ENCODE measurements at places on chromosomes 11 and 22.

GRCh38 chr11:127119356-127119755 is 118.8 kb upstream of the KIRREL3 start:
- DNase-seq: no peak
- H3K4me3 ChIP-seq: no peak overlapping the region
- no peaks in the 10 kb centered on the region for H3K4me1 ChIP-seq
- no peak overlapping the region for H3K27ac ChIP-seq

GRCh38 chr22:44648085-44648820 is 53.8 kb upstream of the PRR5 start:
- no peak overlapping the region for H3K4me3 ChIP-seq
- no peak overlapping the region for H3K27ac ChIP-seq
- H3K36me3 ChIP-seq: no peaks in the 10 kb centered on the region
- no peak for DNase-seq
- H3K27me3 ChIP-seq: no peaks in the 10 kb centered on the region
- H3K4me1 ChIP-seq: no peaks in the 10 kb centered on the region

DNA sequence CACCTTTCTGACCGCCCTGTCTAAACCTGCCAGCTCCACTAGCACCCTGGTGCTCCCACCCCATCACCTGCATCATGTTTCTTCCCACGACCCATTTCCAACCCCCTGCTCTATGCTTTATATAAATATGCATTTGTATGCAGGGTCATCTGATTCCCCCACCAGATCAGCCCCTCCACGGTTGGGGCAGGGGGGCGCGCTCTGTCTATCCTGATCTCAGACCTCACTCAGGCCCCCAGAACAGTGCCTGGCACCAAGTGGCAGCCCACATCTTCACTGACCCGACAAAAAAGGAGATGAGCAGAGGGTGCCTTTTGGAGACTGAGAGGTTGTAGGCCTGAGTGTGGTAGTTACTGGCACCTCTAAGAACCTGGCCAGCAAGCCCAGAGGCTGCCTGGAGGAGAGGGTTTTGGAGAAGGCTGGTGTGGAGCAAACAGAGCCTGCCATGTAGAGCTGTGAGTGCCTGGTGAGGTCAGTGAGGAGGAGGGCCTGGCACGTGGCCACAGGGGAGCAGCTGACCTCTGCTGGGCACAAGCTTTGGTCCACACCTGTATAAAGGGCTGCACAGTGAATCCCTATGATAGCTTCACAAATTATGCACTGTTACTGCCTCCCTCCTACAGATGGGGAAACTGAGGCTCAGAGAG is 86.3 kb upstream of the RTL6 start:
- H3K27ac ChIP-seq: no peak overlapping the region
- H3K4me1 ChIP-seq: no peaks in the 10 kb centered on the region
- no peak for DNase-seq
- no peak overlapping the region for H3K4me3 ChIP-seq
- H3K27me3 ChIP-seq: no peaks in the 10 kb centered on the region

DNA sequence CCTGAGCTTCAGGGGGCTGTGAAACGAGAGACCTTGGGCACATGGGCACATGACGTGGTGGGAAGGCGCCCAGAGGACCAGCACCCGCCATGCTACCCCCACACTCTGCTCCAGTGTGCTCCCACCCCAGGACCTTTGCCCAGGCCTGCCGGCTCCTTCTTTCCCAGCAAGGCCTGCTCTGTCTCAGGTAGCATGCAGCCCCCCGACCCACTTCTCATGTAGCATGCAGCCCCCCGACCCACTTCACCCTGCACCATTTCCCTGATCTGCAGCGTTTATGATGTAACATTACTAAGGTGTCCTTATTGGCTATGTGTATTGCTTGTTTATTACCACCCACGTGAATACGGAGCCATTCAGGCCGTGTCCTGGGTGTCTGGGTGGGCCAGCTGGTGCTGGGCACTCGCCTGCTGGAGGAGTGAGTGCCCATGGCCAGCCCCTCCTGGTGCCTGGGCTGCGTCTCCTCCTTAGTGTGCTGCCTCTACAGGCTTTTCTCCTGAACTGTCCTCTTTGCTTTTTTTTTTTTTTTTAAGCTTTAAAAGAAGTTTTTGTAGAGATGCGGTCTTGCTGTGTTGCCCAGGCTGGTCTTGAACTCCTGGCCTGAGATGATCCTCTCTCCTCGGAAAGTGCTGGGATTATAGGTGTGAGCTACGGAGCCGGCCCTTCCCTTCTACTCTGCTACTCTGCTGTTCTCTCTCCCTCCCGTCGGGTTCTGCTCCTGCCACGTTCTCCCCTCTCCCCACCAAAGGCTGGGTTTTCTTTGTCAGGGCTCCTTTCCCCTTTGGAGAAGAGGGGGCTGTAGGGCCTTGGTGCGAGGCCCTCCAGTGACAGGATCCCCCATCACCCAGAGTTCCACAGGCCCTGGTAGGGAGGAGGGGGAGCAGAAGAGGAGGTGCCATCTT is 29.4 kb downstream of the LRP5 start:
- H3K27ac ChIP-seq: peak overlapping the region; percentile 88
- no peak for DNase-seq
- H3K4me3 ChIP-seq: 0 out of 2 replicates have a peak overlapping the region, but pooled peaks have one; percentile 20
- H3K36me3 ChIP-seq: no peaks in the 10 kb centered on the region

DNA sequence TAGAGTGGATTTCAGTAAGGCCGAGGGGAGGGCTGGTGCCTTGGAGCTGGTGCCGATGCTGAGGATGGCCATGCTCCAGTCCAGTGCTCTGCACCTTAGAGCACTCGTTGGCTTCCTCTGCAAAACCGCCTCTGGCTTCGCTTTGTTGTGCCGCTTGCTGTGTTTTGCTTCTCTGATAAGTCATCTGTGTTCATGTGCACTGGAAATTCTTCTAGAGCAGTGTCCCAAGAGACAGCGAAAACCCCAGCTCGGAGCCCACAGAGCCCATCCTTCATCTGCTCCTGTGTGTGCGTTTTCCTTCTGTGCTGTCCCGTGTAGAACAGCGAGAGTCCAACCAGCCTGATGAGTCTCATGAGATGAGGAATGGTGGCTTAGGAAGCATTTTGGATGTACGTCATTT is 12.1 kb downstream of the FAM118A start:
- H3K4me1 ChIP-seq: peaks cover 15% of the 10 kb centered on the region
- no peaks in the 10 kb centered on the region for H3K36me3 ChIP-seq
- DNase-seq: no peak
- 0 out of 2 replicates have a peak overlapping the region, but pooled peaks have one; percentile 9 for H3K27ac ChIP-seq
- no peak overlapping the region for H3K4me3 ChIP-seq
- H3K27me3 ChIP-seq: no peaks in the 10 kb centered on the region

DNA sequence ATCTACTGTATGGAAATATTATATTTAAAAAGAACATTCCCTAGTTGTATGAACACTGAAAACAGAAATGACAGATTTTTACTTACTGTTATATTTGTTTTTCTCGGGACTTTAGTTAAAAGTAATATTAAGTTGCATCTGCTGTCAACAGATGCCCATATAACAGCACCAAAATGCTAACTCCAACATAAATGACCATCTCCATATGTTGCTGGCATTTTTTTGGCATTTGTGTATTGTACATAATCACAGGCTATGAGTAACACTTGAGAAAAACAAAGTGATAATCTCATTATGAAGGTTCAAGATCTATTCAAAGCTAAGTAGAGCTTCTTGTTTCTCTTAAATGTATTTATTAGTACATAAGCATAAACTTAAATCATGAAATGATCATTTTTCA is 172.0 kb downstream of the CNTN5 start:
- DNase-seq: no peak
- H3K4me1 ChIP-seq: peaks cover 28% of the 10 kb centered on the region
- no peaks in the 10 kb centered on the region for H3K27me3 ChIP-seq

- H3K4me3 ChIP-seq: no peak overlapping the region
- H3K36me3 ChIP-seq: no peaks in the 10 kb centered on the region
- peaks cover 4% of the 10 kb centered on the region for H3K4me1 ChIP-seq
- DNase-seq: peak; percentile 95
Observed at GRCh38 chr22:31857247-31857646, 87.1 kb upstream of the YWHAH start.

GRCh38 chr11:101323997-101324396 is 194.4 kb upstream of the PGR start:
- H3K4me1 ChIP-seq: no peaks in the 10 kb centered on the region
- H3K4me3 ChIP-seq: no peak overlapping the region
- peak; percentile 34 for DNase-seq
- H3K27me3 ChIP-seq: no peaks in the 10 kb centered on the region
- no peaks in the 10 kb centered on the region for H3K36me3 ChIP-seq

All from GM23338 (cell line).